ENCODE measurements at places on chromosomes 11 and 22.

- no peak for DNase-seq
These were observed 346 bp upstream of the ALG9 start for GRCh38 chr11:111871693-111872161.

- DNase-seq: no peak
These were observed 52.5 kb upstream of the CLDN5 start for GRCh38 chr22:19576460-19577421.

DNA sequence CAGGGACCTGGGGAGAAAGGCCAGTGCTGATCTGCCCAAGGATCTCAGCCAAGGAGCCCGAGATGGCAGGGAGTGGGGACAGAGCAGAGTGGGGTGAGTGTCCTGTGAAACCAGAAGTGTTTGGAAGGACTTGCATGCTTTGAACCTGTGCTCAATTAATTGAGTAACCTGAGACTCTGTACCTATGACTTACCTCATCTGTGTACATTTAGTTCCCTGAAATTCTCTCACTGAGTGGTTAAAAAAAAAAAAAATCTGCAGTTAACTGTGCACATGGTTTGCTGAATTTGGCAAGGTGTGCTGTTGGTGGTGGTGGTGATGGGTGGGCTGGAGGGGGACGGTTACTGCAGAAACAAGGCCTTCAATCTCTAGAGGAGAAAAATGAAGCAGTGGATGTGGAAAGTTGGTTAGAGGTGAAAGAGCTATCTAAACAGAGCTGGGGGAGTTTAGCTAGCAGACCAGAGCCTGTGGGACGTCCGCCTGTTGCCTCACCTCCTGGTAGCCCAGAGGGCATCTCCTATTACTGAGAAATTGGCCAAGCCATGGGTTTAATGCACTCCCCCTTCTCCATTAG, 8.3 kb upstream of the SORL1-AS1 start:
- no peak for DNase-seq

DNA sequence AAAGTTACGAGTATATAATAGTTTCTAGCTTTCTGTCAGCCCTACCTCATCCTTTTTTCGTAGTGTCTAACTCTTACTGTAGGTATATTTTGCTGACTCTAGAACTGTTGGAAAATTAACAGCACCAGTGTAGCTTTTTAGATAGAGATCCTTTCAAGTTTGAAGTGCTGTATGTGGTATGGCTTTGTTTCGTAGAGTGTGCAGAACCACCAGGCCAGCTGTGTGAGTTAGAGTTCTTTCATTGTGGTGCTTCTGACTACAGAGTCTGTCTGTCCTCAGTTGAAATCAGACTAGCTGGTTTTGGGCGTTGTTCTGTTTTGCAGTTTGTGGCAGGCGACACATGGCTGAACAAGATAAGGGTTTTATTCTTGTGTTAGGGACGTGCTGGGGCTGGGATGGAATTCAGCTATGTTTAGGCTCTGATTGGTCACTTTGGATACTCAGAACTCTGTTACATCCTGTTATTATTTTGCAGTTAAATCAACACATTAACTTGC, 3.2 kb downstream of the ARHGEF12 start:
- DNase-seq: no peak

DNA sequence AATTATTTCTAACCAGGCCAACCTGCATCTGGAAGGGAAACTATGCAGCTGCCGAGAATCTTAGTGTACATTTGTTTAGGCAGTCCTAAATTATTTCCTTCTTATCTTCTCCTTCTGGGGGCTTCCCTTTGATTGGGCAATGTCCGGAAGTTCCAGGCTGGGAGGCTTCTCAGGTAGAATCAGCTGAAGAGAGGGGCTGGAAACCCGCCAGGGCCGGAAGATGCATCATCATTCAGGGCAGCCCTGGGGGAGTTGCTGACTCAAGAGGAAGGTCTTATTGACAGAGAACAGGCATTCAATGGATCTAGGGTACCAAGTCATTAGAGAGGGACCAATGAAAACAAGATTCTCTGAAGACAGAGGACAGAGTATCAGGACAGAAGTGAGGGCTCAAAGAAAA, 150.7 kb downstream of the BLID start:
- no peak for DNase-seq

- no peak for DNase-seq
These were observed 624 bp upstream of the B4GALNT4 start for GRCh38 chr11:368414-369335.

GRCh38 chr11:124346311-124346955, 26.4 kb upstream of the OR8D2 start:
- no peak for DNase-seq

GRCh38 chr11:10678101-10678500, 15.5 kb downstream of the IRAG1 start:
- no peak for DNase-seq

- no peak for DNase-seq
These were observed 7.7 kb downstream of the UBASH3B start for GRCh38 chr11:122663056-122663740.

GRCh38 chr11:123065621-123066020, 3.7 kb upstream of the HSPA8 start:
- DNase-seq: no peak

- DNase-seq: no peak
These were observed 635 bp upstream of the GRK3 start for GRCh38 chr22:25563761-25564319.

DNA sequence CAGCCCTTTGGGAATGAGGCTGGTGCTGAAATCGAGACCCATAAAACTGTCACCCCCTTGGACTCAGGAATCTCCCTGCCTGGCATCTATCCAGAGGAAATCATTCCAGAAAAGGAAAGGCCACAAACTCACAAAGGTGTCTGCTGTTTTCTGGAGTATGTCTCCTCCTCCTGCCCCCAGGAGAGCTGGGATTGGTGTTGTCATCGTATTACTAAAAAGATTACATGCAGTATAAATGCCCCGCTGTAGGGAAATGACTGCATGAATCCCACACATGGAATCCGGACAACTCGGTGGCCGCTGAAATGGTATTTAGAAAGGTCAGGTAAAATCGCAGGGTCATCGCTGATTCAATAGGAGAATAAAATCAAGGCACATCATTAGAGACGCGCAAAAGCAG, 18.9 kb upstream of the RFPL3 start:
- no peak for DNase-seq

All from stimulated activated CD4-positive, alpha-beta T cell treated with anti-CD3 and anti-CD28 coated beads, Interleukin-1b, Interleukin-23, amount 100 ng/mL, for 24 hours (primary cell).